ENCODE measurements at places on chromosomes 5 and 9.
A peak's percentile ranks its signal among the peaks of the same experiment; 100 is the strongest.

- DNase-seq = no peak
These were observed 105.5 kb downstream of the FBXL17 start for GRCh38 chr5:108276187-108277050.

GRCh38 chr5:24232929-24233498 lies 411.8 kb downstream of the CDH10 start:
- no peak for DNase-seq

DNA sequence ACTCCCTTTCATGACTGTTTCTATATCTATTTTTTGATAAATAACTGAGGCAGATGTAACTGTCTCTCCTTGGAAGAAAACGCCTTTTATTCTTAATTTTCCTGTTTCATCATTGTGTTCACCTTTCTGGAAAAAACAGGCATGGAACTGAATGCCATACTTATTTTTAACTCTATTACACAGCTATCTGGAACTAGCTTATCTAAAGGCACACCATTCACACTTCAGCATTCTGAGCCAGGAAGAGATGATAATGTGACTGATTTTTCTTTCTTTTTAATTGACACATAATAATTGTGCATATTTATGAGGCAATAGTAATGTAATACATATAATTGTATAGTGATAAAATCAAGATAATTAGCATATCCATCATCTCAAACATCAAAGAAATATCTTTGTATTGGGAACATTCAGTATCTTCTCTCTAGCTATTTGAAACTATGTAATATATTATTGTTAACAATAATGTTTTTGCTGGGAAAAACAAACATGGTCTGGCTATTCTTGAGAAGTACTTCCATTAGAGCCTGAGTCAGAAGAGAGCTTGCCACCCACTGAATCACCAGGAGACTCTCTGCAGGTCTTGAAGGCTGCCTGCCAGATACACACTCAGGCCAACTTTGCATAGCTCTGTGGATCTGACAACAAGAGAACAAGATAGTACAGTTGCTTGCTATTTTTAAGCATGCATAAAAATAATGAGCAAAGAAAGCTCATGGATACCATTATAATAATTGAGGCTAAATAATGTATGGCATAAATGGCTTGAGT lies 501.0 kb upstream of the EDIL3 start:
- no peak for DNase-seq

DNA sequence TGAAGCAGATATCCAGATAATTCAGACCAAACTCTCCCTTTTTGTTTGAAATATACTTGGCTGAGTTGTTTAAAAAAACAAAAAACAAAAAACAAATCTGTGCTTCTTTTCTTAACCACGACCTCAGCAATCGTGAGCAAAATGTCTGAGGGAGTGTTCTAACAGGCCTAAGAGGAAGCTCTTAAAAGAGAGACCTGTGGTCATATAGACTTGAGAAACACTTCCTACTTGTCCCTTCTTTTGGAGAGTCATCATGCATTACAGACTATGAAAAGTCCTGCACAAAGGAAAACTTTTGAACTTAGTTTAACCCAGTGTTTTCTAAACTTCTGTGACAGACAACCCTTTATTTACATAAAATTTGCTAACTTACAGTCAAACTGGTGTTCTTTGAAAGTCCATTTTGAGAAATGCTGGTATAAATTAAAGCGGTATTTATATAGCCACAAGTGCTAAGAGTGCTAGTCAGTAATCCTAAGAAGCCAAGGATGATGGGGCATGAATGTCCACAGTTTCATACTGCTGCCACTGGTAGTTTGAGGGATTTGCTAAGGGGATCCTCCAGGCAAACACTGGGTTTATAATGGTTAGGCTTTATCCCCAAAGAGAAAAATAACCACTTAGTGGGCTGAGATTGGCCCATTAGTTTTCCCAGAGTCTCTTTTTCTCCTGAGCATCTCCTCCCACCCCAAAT lies 199.8 kb downstream of the LRRC70 start:
- DNase-seq = peak; percentile 78

DNA sequence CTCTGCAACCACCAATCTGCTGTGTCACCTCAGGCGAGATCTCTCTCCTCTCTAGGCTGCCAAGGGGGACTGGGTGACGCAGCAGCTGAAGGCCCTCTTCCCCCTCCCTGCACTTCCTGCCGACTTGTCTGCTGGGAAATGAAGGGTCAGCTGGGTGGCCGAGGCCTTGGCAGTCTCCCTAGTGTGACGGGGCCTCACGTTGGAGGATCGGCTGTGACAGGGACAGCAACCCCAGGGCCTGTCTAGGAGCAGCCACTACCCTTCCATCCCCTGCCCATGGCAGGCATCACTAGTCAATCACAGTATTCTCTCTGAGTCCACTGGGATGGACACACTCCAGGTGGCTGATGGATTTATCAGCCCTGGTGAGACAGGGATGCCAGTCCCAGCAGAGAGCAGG lies 107.3 kb upstream of the SARDH start:
- peak; percentile 86 for DNase-seq

- DNase-seq = no peak
These were observed 68.5 kb downstream of the TENT4A start for GRCh38 chr5:6781716-6782115.

DNA sequence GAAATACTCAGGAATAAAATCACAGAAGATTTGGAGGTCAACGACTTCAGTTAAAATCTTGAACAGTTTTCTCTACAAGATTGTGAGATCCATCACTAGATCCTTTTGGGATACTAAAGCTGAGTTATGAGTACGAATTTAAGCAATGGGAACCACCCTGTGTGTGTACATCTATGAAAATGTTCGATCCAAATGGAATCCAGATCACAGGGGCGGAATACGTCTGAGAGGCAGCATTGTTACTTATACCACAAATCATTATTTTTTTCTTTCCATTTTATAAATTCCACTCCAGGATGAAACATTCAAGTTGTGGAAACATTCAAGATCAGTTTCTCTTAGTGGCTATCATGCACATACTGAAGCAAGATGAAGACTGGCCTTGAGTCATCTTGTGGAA lies 239.3 kb upstream of the PAPPA start:
- DNase-seq = no peak

- no peak for DNase-seq
These were observed 13.0 kb downstream of the CLPTM1L start for GRCh38 chr5:1331861-1332405.

- no peak for DNase-seq
These were observed 6.0 kb upstream of the SLC2A6 start for GRCh38 chr9:133484671-133485437.

DNA sequence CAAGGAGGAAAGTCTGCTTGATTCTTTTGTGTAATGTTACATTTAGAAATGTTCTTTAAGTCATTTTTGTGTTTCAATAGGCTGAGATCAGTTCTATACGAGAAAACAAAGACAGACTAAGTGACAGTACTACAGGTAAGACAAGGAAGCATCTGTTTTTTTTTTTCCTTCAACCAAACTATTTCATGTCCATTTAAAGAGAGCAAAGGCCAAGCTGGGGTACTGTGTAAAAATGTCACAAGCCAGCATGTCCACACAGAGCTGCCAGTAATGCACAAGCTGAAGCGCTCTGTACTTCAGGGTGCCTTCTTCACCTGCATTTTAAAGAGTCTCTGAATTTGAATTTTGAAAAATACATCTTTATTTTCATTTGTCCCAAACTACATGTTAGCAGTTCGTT lies 20.2 kb upstream of the TTC23L start:
- DNase-seq = no peak

DNA sequence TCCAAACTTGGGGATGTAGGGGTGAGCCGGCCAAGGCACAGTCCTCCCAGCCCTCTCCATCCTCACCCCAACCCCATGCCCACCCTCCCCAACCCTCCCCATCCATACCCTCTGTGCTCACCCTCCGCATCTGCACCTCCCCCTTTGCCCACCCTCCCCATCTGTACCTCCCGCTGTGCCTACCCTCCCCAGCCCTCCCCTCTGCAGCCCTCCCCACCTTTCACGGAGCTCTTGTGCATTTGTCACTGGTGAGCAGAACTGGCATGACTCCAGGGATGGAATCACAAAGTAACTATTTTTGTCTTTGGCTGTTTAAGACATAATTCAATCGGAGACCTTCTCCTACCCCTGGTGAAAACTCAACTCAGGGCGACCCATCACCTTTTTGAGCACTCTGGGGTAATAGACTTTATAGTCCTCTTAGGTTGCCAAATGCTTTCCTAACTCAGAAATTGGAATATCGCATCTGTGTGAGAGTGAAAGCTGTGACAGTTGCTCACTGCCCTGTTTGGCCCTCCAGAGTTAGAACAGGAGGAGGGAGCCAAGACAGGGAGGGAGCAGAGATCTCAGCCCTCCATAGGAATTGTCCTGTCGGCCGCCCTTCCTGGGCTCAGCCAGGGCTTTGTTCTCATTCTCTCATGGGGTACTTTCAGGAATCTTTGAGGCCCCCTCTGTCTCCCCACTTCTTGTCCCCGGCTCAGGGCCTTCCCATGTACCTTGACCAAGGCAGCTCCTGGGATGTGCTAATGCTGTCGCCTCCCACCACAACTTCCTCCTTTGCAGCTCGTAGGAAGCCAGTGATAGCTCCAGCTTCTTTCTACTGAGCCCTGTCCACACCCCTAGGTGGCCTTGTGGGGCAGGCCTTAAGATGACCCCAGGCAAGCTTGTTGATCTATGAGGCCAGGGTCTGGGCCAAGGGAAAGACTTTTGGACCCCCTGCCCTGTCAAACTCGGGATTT lies 36.2 kb downstream of the OTULIN start:
- DNase-seq = peak; percentile 62

GRCh38 chr9:71819115-71819739 lies 50.9 kb upstream of the CEMIP2 start:
- DNase-seq = peak; percentile 47

DNA sequence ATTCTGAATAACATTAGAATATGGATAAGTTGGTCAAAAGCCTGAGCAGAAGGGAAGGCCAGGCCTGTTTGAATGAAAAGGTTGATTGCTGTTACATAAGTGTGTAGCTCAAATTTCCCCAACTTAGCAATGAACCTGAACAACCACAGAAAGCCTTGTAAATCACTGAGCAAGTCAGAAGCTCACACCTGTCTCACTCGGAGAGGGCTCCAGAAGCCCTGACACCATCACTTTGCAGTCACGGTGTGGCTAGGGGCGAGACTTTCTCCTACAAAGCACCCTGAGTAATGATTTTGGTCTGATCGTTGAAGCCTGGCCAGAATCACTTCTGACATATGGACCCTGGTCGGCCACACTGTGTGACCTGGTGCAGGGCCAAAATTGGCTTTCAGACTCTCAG lies 62.0 kb downstream of the MTX3 start:
- DNase-seq = no peak

DNA sequence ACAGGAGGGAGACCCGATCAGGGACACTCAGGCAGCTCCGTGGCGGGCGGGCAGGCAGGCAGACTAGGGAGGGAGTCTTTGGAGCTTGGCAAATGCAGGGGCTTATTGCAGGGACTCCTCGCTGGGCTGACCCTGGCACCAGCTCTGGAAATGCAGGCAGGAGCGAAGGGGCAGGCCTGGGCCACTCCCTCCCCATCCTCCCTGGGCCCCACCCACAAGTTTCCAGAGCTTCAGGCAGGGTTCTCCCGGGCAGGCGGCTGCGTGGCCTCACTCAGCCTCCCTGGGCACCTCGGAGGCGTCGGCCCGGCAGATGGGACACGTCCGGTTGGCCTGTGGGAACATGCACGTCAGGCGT lies 8.5 kb downstream of the RNF44 start:
- DNase-seq = no peak

- no peak for DNase-seq
These were observed 24.1 kb downstream of the IL33 start for GRCh38 chr9:6239694-6240093.

- DNase-seq = no peak
These were observed 708.1 kb upstream of the RGMB start for GRCh38 chr5:98065261-98065909.

GRCh38 chr9:70111042-70111602 lies 67.5 kb downstream of the MAMDC2 start:
- peak; percentile 86 for DNase-seq

DNA sequence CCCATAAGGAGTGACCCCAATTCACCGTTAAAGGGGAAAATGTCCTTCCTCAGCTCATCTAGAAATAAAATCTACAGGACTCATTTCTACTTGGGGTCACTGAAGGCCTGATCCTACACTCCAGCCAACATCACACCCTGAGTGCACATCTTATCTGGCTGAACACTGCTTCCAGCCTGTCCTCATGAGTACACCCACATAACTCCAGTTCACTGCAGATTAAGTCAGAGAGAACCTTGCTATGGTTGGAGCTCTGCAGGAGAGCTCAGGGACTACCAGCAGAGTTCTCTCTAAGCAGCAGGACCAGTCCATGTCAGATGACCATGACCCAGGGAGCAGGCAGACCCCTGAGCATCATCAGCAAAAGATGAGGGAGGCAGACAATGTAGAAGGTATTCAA lies 126.9 kb upstream of the MAP3K1 start:
- no peak for DNase-seq

- DNase-seq = no peak
These were observed 250.7 kb downstream of the ANXA1 start for GRCh38 chr9:73402081-73403028.
